ENCODE measurements at places on chromosomes 6 and 20.
A peak's percentile ranks its signal among the peaks of the same experiment; 100 is the strongest.

DNA sequence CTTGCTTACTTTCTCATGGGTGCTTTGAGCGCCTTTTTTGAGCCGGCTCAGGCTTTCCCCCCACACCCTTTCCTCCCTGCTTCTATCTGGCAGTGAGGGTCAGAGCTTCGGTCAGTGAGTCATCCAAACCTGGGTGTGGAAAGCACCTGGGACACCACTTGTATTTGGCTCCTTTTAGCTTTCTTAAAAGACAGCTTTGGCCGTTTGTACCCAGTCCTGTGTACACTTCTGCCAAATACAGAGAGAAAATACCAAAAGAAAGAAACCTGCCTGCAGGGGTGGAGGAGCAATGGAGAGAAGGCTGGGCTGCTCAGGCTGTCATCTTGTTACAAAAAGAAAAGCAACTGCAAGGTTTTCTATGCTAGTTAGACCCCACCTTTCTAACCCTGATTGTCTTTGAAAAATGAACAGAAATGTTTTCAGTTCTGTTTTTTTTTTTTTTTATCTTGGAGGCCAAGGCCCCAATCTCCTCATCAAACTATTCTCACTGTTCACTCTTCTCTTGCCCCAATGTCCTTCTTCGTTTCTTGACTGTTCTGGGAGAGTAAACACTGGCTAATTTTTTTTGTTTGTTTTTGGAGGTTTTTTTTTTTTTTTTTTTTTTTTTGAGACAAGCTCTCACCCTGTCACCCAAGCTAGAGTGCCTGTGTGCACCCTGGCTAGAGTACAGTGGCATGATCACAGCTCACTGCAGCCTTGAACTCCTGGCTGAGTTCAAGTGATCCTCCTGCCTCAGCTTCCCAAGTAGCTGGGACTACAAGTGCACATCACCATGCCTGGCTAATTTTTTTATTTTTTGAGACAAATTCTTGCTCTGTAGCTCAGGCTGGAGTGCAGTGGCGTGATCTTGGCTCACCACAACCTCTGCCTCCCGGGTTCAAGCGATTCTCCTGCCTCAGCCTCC is 76.4 kb downstream of the SSR1 start:
- no peak for DNase-seq

GRCh38 chr20:18154342-18154741 is 16.7 kb downstream of the KAT14 start:
- no peak for DNase-seq

- DNase-seq: no peak
Measured at GRCh38 chr6:4567141-4567540, 209.1 kb upstream of the CDYL start.

DNA sequence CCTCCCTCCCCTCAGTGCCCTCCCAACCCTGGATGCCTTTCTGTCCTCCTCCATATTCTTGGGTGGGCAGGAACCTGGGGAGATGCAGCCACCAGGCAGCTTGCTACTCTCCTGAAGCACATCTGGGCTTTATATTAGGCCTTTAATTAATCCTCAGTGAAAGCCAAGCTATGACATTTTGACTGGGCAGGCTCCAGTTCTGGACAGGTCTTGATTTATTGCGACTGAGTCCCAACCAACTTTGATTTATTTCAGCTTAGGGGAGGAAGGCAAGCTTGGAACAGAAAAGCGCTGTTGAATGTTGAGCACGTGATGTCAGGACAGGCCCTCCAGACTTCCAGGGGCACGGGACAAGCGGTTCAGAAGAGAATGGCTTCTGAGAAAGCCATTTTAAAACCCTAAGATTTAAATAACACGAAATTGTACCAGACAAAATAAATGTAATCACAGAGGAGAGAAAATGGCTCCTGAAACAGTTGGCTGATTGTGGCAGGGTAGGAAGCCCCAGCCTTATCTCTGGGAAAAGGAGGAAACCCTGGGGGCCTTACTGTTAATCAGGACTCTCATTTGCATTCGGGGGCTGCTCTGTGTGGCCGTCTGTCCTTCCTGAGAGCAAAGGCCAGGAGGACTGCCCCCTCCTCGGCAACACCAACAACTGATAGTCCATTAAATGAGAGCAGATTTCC is 294.2 kb downstream of the FOXC1 start:
- DNase-seq: no peak

DNA sequence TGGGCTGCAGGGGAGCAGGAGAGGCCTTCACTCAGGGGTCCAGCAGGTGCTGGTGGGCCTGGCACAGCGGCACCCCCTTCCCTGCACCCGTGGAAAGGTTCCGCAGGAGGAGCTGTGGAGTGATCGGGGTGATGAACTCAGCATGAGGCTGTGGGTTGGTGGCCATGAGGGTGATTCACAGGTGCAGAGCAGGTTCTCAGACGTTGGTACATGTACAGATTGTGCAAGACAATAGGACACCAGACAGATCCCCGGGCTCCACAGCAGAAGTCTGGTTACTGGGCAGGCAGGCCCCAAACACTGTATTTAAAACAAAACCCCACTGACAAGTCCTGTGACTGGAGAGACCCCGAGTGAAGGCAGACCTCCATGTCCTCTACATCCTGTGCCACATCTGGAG is 151.6 kb upstream of the CDH4 start:
- DNase-seq: no peak

DNA sequence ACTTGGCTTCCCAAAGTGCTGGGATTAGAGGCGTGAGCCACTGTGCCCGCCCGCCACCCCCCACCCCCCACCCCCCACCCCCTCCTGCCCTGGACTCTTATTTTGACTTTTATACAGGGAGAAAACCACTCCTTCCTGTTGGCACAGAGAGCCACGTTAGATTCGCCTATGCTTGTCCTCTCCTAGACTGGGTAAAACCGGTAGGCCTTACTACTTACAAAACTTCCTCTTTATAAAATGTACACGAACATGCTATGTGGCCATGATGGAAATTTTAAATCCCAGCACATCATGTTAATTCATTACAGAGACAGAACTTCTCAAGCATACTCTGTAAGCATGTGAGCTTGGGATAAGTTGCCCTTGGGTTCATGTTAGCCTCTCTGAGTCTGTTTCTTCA is 124.2 kb downstream of the SLC24A3 start:
- no peak for DNase-seq

DNA sequence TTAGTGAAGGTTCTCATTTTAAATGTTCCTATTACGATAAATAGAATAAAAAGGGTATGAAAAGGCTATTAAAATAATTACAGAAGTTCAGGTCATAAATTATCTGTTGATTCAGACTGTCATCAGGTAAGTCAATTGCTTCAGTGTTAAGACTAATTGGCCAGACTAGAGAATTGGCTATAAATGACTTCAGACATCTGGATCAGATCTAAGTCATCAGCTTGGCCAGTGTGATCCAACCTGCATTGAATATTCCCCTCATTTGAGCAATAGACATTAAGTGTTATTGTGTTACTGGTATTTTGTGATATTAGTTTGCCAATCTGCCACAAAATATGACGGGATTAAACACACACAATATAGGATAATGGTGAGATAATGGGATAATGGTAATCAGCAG is 377.6 kb upstream of the CITED2 start:
- DNase-seq: no peak

DNA sequence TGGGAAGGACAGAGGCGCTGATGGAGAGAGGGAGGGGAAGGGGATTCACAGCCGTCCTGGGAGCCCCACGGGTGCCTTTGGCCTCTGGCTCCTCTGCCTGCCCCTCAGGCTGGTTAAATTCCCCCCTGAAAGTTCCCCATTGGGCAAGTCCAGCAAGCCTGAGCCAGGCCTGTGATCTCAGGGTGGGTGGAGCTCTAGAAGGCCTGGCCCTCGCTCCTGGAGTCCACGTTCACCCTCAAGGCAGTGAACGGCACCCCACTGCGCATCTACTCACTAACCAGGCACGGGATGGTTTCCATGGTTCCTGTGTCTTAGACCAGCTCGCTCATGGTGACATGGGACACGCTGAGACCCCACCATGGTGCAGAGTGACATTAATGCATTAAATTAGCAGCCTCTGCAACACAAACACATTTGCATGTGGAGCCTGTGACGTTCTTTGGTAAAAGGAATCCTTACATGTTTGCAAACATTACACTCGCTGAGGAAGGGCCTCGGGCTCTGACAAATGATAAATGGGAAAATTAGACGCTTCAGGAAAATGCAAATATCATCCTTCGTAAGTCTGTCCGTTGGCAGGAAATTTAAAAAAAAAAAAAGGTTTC is 452.7 kb downstream of the PREX1 start:
- DNase-seq: no peak

DNA sequence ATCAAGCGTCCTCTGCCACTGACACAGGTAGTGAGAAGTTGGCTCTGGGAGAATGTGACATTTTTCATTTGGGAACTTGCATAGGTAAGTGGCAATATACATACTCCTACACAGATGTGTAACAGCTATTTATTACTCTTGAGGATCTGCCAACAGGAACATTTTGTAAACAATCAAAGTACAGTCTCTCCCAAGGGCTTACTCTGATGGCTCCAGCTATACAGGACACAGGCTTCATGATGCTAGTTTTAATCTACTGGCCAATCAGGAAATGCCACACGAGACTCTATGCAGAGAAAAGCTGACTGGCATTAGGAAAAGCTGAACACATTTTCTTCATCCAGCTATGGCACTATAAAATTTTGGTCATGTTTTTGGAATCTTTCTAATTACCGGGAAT is 57.8 kb downstream of the POPDC3 start:
- DNase-seq: no peak

DNA sequence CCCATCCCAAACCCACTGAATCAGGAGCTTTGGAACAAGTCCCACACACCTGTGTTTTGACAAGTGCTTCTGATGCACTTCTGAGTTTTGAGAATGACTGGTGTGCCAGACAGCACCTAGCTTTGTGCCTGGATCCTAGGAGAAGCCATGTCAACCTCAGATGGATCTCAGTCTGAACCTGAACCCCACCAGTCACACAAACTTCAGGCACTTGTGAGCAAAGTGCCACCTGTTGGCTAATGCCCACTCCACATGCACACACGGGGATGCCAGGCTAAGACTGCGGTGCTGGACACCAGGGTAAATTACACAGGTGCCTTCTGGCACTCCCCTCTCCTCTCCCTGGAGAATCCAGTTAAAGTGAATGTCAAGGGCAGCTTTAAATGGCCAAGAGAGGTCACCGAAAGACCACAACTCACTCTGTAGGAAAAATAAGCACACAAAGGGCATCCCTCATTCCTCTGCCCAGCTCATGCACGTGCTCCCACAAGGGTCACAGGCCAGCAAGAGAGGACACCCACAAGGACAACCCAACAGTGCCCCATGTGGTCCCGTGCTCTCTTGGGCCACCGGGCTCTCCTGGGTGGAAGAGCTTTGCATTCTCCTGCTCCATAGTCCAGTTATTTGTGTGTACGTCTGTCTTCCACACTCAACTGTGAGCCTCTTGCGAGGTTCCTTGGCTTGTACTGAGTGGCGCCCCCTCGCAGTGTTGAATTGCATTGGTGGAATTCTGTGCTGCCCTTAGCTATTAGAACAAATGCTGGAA is 45.6 kb downstream of the TAF8 start:
- no peak for DNase-seq

DNA sequence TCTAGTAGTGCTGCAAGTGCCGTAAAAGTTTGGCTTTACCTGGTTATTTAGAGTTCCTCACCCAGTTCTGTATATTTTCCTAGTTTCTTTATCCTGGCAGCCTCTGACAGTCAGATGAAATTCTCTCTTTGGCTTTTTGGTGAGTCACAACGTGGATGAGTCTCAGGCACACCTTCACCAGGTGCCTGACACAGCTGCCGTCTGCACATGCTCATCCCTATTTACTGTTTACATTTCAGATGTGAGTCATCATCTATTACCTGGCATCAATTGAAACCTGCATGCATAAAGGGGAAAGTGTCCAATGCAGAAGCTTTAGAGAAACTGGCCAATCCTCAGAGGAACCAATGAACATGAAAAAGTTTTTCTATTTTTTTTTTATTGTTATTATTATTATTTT is 33.3 kb upstream of the ADGRF4 start:
- DNase-seq: no peak

DNA sequence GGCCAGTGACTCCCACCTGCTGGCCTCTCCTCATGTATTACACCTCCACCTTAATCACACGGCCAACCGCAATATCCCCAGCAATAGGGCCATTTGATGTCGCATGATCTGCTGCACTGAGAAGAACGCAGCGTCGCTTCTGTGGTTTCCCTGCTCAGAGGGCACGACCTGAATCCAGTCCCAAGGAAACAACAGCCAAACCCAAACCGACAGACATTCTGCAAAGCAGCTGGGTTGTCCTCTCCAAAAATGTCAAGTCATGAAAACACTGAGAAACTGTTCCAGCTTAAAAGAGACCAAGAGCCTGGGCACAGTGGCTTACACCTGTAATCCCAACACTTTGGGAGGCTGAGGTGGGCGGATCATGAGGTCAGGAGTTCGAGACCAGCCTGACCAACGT is 7.5 kb upstream of the BPI start:
- DNase-seq: no peak

- no peak for DNase-seq
Measured at GRCh38 chr20:36607586-36608387, 2.2 kb downstream of the RAB5IF start.

GRCh38 chr20:18738055-18738454 is 75.5 kb upstream of the SCP2D1 start:
- no peak for DNase-seq

- DNase-seq: peak; percentile 7
Measured at GRCh38 chr20:60851826-60852704, 400.0 kb upstream of the CDH4 start.

DNA sequence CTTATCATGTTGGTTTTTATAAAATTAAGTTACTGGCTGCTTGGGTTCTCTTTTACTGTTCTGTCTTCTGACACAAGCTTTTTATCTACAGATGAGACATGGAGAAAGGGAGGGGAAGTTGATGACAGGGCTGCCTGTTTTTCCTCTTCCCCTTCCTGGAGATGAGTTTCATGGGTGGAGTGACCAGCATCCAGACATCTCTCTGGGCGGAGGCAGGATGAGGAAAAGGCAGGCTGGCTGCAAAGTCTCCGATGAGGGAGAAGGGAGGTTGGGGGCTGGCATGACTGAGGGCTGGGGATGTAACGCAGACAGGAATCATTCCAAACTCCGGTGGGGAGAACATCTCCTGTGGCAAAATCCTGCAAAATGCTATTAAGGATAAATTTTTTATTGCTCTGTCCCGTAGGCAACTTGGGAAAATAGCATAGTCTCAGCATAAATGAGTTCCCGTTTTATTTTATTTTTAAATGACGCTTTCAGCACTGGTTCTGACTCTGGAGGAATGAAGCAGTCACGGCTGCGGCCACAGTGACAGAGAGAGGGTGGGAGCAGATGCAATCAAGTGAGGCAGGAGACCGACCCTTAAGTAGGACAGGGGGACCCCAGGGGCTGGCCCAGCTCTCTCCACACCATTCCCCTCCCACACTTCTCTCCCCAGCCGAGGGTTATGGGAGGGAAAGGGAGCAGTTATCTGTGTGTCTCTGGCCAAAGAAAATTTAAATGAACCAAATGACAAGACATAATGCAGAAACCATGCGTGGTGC is 108.8 kb upstream of the PMEPA1 start:
- DNase-seq: no peak

All from activated CD4-positive, alpha-beta T cell treated with anti-CD3 and anti-CD28 coated beads, Interleukin-10, Interleukin-2, amounts not matched to agents 100 ng/mL and 50 ng/mL, durations not matched to agents 16 hours and 8 hours (primary cell).